AG08396 (cell line): ENCODE measurements at places on chromosomes 7 and 10.

GRCh38 chr7:80139236-80139635 is 4.6 kb downstream of the GNAI1 start:
- no peak for DNase-seq

- peak; percentile 26 for DNase-seq
Observed at GRCh38 chr10:58704671-58705141, 192.0 kb downstream of the BICC1 start.

- DNase-seq = no peak
Observed at GRCh38 chr7:93315896-93316295, 83.7 kb downstream of the VPS50 start.

- DNase-seq = no peak
Observed at GRCh38 chr7:73936967-73937366, 76.0 kb downstream of the TMEM270 start.

DNA sequence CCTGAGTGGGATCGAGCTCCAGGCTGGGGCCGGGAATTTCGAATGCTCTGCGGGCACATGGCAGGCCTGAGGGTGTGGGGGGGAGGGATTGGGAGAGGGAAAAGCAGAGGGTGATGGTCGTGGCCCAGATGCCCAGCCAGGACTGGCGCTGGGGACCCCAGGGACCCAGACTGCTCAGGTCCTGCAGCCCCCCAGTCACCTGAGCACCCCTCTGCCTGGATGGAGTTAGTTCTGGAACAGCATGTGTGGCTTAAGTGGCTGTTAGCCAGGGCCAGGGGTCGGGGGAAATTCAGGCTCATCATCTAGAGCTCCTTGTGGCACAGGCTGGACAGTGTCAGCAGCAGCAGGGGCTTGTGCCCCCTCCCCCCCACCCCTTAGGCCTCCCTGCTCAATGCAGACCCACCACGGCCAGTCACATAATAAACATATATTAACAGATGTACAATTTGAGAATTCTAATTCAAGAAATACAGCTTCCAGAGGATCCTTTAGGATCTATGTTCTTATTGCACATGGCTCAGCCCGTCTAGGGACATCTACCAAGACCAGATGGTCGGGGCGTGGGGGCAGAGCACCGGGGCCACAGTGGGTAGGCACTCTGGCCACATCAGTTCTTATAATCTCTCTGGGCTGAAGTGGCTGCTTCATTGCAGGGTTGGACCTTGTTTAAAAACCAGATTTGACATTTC is 22.2 kb downstream of the DNAJB12 start:
- no peak for DNase-seq

DNA sequence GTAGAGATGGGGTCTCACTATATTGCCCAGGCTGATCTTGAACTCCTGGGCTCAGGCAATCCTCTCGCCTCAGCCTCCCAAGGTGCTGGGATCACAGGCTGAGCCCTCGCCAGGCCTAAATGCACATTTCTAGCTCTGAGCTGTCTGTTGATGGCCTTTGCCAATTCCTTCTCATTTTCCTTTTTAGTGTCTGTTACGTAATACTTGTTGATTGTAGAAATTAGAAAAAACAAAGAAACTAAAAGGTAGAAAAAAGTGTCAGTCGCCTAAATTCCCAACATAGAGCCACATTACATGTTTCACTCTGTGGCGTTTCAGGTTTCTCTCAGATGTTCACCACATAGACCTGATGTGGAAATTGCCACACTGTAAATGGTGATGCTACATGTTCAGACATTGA is 44.0 kb upstream of the RASGEF1A start:
- DNase-seq = no peak

GRCh38 chr7:30411173-30411572 is 67.4 kb downstream of the NOD1 start:
- no peak for DNase-seq

DNA sequence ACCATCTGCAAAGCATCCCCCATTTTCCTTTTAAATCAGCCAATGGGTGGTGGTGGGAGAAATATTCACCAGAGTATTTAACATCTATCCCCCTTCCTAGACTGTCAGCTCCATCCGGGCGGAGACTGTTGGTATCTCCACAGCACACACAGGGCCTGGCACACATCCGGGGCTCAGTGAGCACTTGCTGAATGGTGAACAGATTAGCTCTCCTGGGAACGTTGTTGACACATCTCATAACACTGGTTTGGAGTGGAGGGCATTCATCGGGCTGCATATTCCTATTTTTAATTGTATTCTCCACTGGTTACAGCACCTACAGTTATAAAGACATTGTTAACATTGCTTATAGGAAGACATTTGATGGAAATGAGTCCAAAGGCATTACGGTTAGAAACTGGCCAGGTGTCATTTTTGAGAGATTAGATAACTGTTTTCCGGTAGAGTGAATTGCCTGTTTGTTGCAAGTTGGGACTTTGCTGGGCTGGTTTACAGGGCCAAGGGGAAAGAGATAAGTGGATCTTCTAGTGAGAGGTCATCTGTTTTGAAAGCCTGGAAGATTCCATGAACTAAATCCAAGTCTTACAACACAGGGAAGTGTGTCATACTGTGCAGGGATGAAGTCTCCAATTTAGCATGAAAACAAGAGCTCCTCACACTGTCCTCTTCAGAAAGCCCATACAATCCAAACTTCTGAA is 101.8 kb downstream of the EGFR start:
- no peak for DNase-seq

GRCh38 chr10:48740988-48741387 is 56.3 kb downstream of the WDFY4 start:
- no peak for DNase-seq
